ENCODE measurements at places on chromosomes 1 and 21. TPM values are rescaled to one million over a fixed set of nuclear protein-coding genes. Genes with fewer than 3 reads are reported as not detected.

Gene FNDC10
- 2.9 TPM for total RNA-seq

Gene CHI3L2
- 12.4 TPM for total RNA-seq

Gene KLF17
- total RNA-seq: not detected

DNA sequence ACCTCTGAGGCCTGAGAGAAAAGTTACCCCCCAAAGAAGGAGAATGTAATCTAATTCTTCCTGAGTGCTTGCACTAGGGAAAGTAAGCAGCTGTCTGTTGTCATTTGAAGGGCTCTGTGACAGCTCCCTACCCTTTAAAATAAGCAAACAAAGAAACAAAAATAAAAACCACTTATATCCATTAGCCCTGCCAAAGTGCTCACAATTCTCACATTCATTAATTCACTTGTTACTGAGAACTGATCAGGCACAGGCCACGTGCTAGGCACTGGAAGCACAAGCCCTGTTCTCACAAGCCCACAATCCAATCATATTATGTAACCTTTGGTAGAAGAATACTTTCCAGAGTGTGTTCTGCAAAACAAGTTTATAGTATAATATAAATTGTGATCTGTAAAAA, 199.4 kb downstream of the ZC3H11B start:
- no peak for DNase-seq

GRCh38 chr1:31095298-31095981, 29.9 kb upstream of the PUM1 start:
- DNase-seq: no peak

DNA sequence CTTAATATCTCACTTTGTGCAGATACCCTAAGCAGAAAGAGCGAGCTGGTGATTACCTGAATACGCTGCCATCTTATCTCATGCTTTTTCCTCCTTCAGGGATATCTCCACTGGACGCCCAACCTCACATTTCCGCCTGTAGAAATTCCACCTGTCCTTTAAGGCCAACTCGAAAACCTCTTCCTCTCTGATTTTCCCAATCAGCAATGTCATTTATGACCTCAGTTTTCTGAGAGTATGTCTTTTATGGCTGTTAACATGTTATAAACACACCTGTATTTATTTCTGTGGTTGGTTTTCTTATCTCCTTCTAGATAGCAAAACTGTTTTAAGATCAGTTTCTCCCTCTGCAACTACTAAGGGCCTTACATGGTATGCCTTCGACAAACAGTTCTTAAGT, 41.1 kb downstream of the CD34 start:
- no peak for DNase-seq

GRCh38 chr1:207698822-207699483, 52.9 kb upstream of the CD46 start:
- no peak for DNase-seq

All from mesenteric fat pad (tissue), 1 donor.